ENCODE measurements at places on chromosomes 7 and 10.

GRCh38 chr10:4847561-4848355 is 21.8 kb downstream of the AKR1E2 start:
- DNase-seq = peak; percentile 61

DNA sequence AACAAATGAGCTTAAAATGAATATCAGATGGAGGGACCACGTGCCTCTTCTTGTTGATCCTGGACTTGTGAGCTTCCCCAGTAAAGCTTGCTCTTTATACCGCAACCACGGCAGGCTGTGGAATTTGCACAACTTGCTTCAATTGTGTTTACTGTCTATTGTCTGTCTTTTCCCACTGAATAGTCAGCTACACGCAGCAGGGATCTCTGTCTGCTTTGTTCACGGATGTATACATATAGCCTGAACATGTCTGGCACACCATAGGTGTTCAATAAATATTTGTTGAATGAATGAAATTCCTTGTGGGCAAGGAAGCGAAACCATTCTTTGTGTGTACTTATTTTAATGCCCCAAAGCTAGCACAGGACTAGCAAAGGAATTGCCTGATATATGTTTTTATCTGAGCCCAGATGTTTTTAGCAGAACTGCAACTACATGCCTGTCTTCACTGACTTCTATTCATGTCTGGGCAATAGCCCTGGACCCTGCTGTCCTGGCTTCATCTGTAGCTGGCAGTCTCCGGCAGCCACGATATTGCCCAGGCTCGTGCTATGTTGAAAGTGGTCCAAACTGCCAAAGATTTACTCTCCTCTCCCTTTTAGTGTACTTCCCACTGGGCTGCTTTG is 29.9 kb upstream of the IFRD1 start:
- no peak for DNase-seq

DNA sequence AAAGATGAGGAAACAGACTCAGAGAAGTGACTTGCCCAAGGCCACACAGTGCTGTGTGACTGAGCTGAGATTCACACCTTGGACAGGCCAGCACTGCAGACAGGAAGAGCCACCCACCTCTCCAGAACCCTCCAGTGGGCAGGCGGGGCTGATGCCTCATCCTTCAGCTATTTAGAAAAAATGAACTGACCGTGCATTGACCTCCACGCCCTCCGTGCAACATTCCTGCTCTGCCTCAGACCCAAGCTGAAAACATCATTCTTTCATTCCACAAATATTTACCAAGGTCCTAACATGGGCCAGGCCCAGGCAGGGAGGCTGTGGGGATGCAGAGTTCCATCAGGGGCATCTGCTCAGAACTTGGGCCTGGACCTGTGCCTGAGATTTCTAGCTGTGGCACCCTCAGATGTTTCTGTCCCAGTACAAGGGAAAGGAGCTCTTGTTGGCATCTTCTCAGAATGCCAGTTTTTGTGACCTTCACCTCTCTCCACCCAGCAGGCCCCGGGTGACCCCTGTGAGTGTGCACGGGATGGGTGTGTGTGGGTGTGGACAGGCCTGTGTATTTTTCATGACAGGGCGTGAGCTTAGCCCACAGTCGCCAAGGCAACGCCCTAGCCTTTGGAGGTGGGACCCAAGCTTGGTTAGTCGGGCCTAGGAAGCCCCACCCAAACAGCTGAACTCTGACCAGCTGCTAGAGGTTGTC is 6.5 kb downstream of the VSIR start:
- DNase-seq = peak; percentile 90

DNA sequence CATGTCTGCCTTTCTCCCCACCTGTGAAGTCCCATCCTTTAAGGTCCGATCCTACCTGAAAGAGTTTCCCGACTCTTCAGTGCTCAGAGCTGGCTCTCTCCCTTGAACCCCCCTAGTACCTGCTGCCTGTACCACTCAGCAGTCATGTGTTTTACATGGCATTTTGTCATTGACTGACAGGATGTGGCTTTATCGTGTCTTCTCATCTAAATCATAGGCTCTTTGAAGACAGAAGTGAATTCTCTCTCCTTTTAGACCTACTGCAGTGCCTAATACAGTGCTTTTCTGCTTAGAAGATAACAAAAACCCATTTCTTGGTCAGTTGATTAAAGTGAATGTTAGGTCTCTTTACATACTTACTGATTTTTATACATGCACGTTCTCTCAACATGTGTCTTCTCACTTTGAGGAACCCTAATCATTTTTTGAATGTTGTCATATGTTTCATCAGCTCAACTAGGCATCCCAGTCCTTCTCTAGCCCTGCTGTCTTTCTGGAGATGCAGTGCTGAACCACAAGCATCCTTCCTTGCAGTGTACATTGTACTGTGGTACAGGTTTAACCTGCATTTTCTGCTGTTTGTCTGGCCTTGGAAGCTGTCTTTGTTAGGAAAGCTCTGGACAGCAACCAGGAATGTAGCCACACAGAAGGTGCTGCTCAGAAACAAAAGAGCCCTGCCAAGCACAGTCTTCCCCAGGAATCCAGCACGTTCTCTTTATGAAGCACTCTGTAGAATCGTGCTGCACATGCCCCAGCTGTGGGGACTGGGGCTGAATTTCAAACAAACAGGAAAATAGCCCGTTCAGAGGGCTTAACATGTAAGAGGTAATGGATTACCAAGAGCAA is 28.1 kb upstream of the LRRC4 start:
- DNase-seq = no peak

DNA sequence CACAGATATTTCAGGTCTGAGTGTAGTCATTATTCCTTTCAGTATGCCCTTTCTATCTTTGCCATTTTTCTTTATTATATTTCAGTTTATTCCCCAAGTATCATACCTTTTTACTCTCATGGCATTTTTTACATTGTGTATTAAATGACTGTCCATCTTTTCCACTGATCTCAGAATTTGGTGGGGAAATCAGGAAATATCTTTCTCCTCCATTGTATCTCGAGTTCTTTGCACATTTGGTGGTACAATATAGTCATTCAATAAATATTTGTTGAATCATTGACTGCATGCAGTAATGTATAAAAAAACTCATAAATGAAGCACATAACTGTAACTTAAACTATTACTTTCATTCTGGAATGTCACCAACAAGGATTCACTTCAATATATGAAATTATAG is 354.7 kb downstream of the HGF start:
- no peak for DNase-seq

- no peak for DNase-seq
These were observed 62.4 kb upstream of the CDCA7L start for GRCh38 chr7:22008087-22008486.

DNA sequence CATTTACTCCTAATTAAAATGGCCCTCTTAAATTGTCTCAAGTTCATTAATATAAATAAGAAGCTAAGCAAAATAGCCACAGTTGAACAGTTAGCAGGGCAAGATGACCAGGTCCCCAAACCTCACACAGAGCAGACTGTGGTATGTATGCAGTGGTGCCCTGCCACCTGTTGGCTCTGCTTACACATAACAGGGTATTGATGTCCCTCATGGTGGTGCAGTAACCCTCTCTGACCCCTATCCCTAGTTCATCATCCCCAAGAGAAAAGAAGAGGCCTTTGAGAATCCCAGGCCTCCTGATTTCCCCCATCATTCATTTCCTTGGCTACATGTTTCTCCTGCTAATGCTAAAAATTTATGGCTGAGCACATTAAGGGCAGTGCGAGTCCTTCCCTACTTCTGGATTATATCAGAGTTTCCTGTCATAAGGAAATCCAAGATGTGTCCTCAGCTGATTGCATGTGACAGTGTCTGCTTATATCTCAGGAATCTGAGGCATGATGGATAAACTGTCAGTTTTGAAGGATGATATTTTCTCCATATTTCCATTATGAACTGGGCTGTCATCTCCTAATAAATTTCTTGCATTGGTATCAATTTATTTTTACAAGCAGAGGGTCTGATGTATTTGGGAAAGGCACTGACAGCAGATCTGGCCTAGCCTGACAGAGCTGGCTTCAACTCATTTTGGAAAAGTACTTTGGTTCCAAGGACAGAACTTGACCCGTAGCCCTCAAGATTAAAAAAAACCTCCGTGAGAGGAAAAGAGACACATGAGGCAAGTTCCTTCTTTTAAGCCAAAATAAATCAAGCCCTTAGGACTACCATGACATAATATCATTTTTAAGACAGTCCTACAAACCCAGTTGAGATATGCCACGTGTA is 880.6 kb downstream of the LRMDA start:
- peak; percentile 56 for DNase-seq

GRCh38 chr7:78134256-78134655 is 335.7 kb downstream of the PHTF2 start:
- DNase-seq = peak; percentile 38

GRCh38 chr7:96832092-96832662 is 122.5 kb upstream of the SEM1 start:
- DNase-seq = no peak

GRCh38 chr10:111986079-111986478 is 197.5 kb downstream of the GPAM start:
- DNase-seq = no peak

- DNase-seq = no peak
These were observed 51.4 kb upstream of the DLG5 start for GRCh38 chr10:77977934-77978333.

GRCh38 chr7:66727058-66727457 is 13.5 kb upstream of the RABGEF1 start:
- no peak for DNase-seq

GRCh38 chr10:102229810-102230263 is 3.7 kb downstream of the ELOVL3 start:
- peak; percentile 93 for DNase-seq

- DNase-seq = peak; percentile 96
These were observed 297.1 kb upstream of the NFE2L3 start for GRCh38 chr7:25854608-25855497.

DNA sequence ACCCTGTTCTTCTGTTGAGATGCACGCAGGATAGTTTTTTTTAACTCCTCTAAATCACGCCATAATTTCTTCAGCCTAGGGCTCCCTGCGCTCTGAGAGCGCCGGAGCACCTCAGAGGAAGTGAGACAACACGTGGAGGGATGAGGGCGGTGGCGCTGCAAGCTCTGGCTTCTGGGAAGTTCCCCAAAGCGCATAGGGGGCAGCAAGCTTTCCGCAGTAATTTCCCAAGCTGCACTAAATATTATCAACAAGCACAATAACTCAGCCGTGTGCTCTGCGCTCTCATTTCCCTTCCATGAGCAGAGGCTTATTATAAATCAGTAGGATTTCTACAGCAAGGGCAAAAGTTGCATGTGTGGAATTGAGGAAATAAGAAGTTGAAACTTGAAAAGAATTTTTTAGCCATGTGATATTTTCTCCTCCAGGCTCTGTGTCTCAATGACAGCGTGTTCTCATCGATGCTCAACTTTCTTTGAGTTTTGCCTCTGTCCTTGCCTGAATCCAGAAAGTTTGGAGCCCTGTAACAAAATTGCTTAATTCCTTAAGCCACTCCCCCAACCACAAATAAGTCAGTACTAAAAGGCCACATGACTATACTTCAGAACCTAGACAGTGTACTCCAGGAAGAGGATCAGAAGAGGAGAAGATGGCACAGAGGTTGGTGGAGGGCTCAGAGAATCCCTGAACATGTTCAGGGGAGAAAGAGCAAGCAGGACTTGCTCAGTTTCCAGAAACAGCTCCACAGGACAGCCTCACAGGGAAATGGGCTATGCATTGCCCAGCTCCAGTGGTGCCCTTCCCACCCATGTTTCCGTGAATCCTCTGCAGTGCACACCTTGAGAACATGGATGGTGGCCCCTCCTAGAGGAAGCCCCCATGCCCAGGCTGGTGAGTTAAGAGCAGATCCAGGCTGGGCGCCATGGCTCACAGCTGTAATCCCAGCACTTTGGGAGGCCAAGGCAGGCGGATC is 221.5 kb upstream of the GHITM start:
- DNase-seq = peak; percentile 68

DNA sequence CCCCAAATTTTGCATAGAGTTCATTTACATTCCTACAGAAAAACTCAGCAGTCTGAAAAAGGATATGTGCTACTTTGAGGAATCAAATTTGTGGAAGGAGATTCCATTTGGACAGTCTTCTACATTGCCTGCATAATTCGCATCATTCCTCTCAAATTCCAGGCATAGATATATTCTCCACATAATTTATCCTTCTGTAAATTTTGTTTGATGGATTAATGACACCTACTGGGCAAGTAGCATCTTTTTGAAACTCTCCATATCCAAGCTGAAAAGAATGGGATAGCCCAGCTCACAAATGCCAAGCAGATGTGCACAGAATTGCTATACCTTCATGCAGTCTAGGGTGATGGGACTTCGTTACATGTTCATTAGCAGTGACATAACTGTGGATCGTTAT is 515.3 kb downstream of the AUTS2 start:
- no peak for DNase-seq

- no peak for DNase-seq
These were observed 1097.3 kb downstream of the KCNMA1 start for GRCh38 chr10:76540331-76540730.

- DNase-seq = peak; percentile 72
These were observed 1.7 kb downstream of the KLF6 start for GRCh38 chr10:3783316-3783681.
